ENCODE measurements at places on chromosomes 13 and 19.

DNA sequence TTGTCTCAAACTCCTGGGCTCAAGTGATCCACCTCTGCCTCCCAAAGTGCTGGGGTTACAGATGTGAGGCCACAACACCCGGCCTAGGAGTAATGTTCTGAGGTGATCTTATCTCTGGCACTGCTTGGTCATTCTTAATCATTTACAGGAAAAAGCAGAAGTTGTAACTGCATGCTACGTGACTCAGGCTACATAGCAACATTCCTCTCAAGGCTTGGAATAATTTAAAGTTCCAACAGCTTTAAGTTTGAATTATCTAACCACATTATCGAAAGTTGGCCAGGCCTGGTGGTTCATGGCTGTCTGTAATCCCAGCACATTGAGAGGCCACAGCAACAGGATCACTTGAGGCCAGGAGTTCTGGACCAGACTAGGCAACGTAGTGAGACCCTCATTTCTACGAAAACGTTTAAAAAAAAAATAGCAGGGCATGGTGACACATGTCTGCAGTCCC is 3.9 kb upstream of the B9D2 start:
- DNase-seq, result no peak

- DNase-seq, result no peak
These were observed 23.2 kb downstream of the STOML3 start for GRCh38 chr13:38967446-38967845.

- DNase-seq, result no peak
These were observed 1308.4 kb downstream of the SLITRK5 start for GRCh38 chr13:88979465-88980175.

DNA sequence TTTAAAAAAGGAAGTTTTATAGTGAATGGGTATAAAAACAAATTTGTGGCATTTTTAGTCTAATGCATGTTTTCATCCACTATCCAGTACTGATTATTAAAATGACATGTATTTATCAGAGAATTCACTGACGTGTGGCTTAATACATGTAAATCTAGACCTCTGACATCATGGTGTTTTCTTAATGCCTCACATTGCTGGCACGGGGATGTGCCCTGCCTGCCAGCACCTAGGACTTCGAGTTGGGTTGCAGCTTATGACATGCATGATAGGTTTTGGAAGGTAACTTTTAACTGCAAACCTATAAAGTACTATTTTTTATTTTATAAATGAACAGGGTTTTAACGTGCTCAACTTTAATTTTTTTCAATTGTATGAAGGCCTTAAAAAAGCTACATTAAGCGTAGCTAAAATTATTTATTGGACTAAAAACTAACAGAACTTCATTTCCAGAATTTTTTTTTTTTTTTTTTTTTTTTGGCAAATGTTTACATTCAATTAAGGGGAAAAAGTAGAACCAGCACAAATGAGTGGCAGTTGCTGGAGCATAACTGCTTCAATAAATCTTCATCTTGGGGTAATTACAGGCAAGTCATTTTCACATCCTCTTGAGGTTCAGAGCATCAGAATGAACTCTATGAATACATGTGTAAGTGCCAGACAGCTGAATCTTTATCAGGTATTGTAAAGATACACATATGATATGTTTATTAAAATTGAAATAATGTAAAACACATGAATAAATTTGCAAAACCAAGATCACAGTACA is 16.3 kb downstream of the METTL21C start:
- no peak for DNase-seq

- peak; percentile 33 for DNase-seq
These were observed 31.2 kb downstream of the KATNAL1 start for GRCh38 chr13:30276178-30276577.

GRCh38 chr13:93700115-93700514 is 473.5 kb downstream of the GPC6 start:
- no peak for DNase-seq

- no peak for DNase-seq
These were observed 205.6 kb downstream of the LHFPL6 start for GRCh38 chr13:39397226-39397895.

DNA sequence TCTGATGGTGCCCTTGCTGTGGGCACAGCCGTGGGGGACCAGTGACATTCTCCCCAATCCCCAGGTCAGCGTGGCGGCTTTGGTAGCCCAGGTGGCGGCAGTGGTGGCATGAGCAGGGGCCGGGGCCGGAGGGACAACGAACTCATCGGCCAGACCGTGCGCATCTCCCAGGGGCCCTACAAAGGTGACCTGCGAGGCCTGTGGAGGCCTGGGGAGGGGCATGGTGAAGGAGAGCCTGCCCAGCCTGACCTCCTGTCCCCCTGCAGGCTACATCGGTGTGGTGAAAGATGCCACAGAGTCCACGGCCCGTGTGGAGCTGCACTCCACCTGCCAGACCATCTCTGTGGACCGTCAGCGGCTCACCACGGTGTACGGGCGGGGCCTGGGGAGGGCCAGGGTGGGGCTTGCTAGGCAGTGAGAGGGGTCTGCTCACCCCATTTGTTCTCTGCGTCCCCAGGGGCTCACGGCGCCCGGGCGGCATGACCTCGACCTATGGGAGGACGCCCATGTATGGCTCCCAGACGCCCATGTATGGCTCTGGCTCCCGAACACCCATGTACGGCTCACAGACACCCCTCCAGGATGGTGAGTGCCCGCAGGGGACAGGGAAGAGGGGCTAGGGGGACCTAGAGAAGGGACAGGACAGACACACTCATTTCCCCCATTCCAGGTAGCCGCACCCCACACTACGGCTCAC is 7.7 kb upstream of the TIMM50 start:
- DNase-seq, result no peak

- no peak for DNase-seq
These were observed 106.7 kb downstream of the RAP2A start for GRCh38 chr13:97540696-97541095.

DNA sequence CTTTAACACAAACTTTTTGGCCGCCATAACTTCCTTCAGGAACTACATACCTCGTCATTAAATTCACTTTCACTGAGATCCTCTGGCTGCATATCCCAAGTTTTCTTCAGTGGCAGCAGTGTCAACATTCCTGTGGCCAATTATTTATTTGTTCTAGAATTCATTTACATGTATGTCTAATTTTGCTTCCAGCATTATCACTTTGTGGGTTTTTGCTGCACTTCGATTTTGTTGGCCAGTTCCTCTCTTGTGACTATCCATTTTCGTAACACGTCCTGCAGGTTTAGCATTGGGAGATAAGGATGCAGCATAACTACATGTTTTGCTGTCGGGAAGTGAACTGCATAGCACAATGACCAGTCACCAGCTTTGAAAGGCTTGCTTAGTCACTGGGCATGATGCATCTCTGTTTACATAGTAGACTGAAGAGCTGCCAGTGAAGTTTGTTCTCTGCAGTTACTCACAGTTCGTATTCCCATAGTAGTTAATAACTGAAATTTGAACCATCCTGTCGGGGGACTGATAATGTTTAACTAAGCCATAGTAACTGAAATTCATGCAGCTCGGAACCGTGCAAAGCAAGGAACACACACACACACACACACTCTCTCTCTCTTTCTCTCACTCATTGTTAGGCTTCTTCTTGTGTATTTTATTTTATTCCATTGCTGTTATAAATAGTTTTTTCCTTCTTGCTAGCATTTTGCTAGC is 28.3 kb downstream of the ZNF507 start:
- no peak for DNase-seq

DNA sequence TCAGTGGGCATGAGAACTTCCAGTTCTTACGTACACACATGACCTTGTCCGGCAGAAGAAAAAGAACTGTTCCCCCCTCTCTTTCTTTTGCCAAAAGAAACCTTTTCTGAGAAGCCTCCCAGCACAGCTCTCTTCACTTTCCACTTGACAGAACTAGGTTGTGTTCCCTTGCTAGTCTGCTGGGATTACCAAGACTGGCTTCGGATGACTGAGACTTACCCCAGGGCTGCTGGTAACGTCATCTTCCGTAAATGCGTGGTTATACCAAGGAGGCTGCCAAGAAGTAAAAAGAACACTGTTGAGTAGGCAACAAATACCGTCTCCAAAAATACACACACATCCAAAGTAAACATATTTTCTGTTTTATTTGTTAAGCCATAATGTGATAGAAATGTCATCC is 908.2 kb downstream of the EFNB2 start:
- DNase-seq, result no peak

GRCh38 chr19:15874821-15875474 is 22.9 kb downstream of the CYP4F2 start:
- no peak for DNase-seq

DNA sequence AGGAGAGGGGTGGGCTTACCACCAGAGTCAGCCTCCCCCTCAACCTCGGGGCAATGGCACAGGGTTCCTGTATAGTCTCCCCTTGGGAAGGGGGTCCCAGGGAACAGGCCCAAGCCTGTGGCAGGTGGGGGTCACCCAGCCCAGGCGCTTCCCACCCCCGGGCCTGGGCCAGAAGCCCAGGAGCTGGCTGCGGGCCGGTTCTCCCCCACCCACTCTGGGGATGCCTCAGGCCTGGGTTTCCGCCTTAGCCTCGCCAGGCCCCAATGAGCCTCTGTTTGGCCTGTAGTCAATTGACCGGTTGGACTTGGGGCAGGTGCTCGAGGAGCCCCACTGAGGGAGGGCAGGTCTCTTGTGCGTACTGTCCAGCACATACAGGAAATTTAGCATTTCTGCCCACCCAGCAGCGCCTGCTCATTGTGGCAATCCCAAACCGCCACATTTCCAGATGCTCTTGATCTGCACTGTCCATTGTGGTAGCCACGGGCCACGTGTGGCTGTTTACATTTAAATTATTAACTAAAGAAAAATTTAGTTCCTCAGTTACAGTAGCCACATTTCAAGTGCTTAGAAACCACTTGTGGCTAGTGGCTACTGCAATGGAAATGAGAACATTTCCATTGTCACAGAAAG is 9.9 kb downstream of the LYL1 start:
- no peak for DNase-seq

GRCh38 chr13:51033421-51034185 is 77.5 kb downstream of the C13orf42 start:
- no peak for DNase-seq

- DNase-seq, result peak; percentile 38
These were observed 10.5 kb downstream of the PVR start for GRCh38 chr19:44653977-44654774.

- DNase-seq, result no peak
These were observed 321.7 kb downstream of the DLEU7 start for GRCh38 chr13:50521831-50522149.

Measured in GM12878 (cell line).